T-cell (primary cell): ENCODE measurements at places on chromosomes 2 and 18.

- H3K27ac ChIP-seq, result no peak overlapping the region
- no peak overlapping the region for H3K4me3 ChIP-seq
- H3K4me1 ChIP-seq, result peaks cover 15% of the 10 kb centered on the region
- no peaks in the 10 kb centered on the region for H3K36me3 ChIP-seq
- DNase-seq, result no peak
Measured at GRCh38 chr2:28248511-28248910, 144.1 kb upstream of the FOSL2 start.

GRCh38 chr18:3889803-3890202 is 439.8 kb downstream of the TGIF1 start:
- H3K27me3 ChIP-seq, result peaks cover 3% of the 10 kb centered on the region
- no peak overlapping the region for H3K27ac ChIP-seq
- no peak overlapping the region for H3K4me3 ChIP-seq
- no peaks in the 10 kb centered on the region for H3K36me3 ChIP-seq
- no peak for DNase-seq

DNA sequence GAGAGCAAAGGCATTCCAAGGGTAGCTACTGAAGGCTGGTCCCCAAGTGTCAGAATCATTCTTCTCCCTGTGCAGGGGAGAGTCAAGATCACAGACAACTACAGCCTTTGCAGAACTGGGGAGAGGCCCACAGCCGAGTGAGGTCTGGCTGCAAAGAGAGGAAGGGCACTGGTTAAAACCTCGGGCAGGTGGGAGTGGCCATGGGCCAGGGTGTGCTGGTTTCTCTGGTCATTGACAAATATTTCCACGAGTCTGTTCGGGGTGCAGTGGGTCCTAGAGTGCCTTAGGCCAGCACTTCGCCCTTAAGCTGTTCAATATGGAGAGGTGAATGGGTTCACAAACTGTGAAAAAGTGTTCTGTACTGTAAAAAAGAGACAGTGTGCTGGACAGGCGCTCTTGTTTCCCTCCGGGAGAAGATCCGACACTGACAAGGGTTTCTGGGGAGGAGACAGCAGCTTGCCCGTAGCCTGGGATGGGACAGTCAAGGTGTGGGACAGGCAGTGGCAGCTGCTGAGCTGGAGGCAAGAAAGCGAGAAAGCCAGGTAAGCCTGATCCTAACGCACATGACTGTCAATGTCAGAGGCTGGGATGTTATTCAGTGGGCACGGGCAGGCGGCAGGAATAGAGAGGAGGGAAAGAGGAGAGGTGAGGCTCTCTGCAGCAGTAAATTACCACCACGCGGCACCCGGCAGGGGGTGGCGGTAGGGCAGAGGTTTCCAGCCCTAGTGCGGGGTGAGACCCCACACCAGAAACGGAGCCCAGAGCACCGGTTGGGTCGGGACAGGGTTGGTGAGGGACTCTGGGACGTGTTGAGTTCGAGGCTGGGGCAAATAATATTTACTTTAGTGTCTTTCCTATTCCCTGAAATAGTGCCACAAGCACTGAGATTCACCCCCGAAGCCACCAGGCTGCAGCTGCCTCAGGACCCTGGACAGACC is 2.0 kb downstream of the NPPC start:
- H3K27me3 ChIP-seq, result peaks cover 74% of the 10 kb centered on the region
- H3K36me3 ChIP-seq, result no peaks in the 10 kb centered on the region
- H3K4me3 ChIP-seq, result no peak overlapping the region
- H3K4me1 ChIP-seq, result peaks cover 26% of the 10 kb centered on the region
- DNase-seq, result no peak

- H3K4me1 ChIP-seq, result no peaks in the 10 kb centered on the region
- DNase-seq, result no peak
- H3K36me3 ChIP-seq, result no peaks in the 10 kb centered on the region
- H3K4me3 ChIP-seq, result no peak overlapping the region
- no peak overlapping the region for H3K27ac ChIP-seq
Measured at GRCh38 chr2:13230221-13230620, 513.5 kb downstream of the TRIB2 start.

DNA sequence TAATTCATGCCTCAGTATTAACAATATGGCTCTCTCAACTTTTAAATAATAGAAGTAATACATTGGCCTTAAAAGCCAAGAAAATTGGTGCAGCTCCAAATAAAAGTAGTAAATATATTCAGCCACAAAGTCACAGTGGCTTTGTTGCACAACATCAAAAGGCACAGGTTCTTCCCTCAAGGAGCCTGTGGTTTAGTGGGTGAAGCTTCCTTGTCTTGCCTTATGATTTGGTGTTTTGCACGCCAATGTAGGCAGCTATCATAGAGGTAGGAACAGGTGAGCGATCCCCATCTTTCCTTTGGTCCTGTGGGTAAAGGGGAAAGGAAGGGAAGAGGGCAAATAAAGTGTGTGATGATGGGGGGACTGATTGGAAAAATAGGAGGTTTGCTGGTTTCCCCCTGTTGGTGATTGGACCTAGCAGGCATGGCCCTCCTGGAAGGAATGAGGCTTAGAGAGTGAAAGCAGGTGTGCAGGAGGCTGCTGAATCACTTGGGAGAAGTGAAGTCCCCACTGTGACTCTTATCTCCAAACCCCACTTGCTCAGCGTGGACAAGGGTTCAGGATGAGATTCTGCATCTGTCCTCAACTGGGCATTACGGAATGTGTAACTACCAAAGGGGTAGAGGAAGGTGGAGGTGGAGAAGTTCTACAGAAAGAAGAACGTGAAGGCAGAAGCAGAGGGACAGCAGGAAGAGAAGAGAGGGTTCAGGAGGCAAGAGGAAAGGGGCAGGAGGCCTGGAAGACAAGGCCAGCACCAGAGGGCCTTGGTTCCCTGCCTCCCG is 20.1 kb upstream of the TNP1 start:
- no peaks in the 10 kb centered on the region for H3K36me3 ChIP-seq
- no peak overlapping the region for H3K27ac ChIP-seq
- no peaks in the 10 kb centered on the region for H3K27me3 ChIP-seq
- no peak overlapping the region for H3K4me3 ChIP-seq
- peaks cover 16% of the 10 kb centered on the region for H3K4me1 ChIP-seq

GRCh38 chr2:60426880-60427279 is 126.6 kb downstream of the BCL11A start:
- no peaks in the 10 kb centered on the region for H3K27me3 ChIP-seq
- no peaks in the 10 kb centered on the region for H3K4me1 ChIP-seq
- DNase-seq, result no peak
- H3K27ac ChIP-seq, result no peak overlapping the region
- no peaks in the 10 kb centered on the region for H3K36me3 ChIP-seq
- H3K4me3 ChIP-seq, result no peak overlapping the region

GRCh38 chr2:40148334-40148733 is 303.6 kb downstream of the SLC8A1 start:
- H3K4me3 ChIP-seq, result no peak overlapping the region
- H3K27me3 ChIP-seq, result no peaks in the 10 kb centered on the region
- no peak overlapping the region for H3K27ac ChIP-seq

- H3K27me3 ChIP-seq, result peaks cover 2% of the 10 kb centered on the region
- H3K4me1 ChIP-seq, result no peaks in the 10 kb centered on the region
- H3K4me3 ChIP-seq, result no peak overlapping the region
- DNase-seq, result no peak
Measured at GRCh38 chr2:137886083-137886831, 78.0 kb upstream of the HNMT start.

DNA sequence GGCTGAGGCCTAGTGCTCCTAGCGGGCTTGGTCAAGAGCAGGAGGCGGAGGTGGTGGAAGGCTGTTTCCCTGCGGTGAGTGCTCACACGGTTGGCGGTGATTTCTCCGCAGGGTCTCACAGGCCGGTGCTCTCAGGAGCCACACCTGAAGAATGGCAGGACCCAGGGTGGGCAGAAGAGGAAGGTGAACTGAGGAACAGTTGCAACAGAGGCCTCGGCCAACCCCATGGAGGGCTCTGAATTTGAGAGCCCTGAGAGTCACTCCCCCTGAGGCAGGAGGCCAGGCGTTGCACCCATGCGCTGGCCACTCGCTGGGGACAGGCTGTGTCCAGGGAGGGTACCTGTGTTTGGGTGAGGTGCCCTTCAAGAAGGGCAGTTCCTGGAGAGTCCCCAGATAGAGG is 35.3 kb upstream of the ZNF516 start:
- peaks cover 2% of the 10 kb centered on the region for H3K4me1 ChIP-seq
- no peak for DNase-seq
- no peak overlapping the region for H3K27ac ChIP-seq
